Stimulated activated CD4-positive, alpha-beta T cell treated with anti-CD3 and anti-CD28 coated beads, Interleukin-15, amount 100 ng/mL, for 1 hour (primary cell): ENCODE measurements at places on chromosomes 6 and 20.

- no peak for DNase-seq
Observed at GRCh38 chr20:25399037-25399430, 8.4 kb upstream of the ABHD12 start.

- no peak for DNase-seq
Observed at GRCh38 chr6:38687043-38687353, 15.9 kb downstream of the GLO1 start.

- no peak for DNase-seq
Observed at GRCh38 chr20:44630297-44630696, 21.2 kb downstream of the ADA start.

DNA sequence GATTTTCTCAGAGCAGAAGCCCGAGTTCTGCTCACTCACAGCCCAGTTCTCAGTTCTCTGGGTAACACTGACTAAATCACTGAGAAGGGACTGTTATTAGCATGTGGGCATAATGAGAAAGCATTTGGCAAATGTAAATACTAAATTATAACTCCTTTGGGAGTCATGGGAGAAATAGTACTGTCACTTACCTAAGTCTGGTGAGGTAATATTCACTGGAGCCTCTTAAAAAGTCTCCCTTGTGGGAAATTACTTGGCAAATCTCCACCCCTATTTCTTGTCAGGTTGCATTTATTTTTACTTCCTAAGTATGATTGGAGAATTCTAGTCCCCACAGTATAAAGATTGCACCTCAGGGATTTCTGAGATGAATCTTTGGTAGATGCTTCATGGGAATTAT is 254.3 kb downstream of the SLC35F1 start:
- DNase-seq, result no peak

GRCh38 chr20:52804497-52805295 is 167.5 kb upstream of the TSHZ2 start:
- DNase-seq, result no peak

- DNase-seq, result no peak
Observed at GRCh38 chr20:20205141-20205861, 153.0 kb downstream of the CFAP61 start.

GRCh38 chr6:170114956-170115855 is 175.7 kb downstream of the DLL1 start:
- no peak for DNase-seq

DNA sequence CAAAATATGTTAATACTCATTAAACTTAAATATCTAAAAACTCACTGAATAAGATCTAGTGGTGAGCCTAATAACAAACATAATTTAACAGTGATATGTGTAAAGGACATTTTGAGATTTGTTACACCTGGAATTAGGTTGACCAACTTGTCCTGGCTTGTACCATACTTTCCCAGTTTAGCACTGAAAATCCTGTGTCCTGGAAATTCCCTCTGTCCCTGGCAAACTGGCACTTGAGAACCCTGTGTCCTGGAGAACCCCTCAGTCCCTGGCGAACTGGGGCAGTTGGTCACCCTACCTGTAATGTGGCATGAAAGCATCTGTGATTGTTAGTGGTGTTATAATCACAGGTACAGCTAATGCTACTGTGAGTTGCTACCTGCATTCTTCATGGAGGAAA is 6.9 kb upstream of the PRND start:
- DNase-seq, result no peak

DNA sequence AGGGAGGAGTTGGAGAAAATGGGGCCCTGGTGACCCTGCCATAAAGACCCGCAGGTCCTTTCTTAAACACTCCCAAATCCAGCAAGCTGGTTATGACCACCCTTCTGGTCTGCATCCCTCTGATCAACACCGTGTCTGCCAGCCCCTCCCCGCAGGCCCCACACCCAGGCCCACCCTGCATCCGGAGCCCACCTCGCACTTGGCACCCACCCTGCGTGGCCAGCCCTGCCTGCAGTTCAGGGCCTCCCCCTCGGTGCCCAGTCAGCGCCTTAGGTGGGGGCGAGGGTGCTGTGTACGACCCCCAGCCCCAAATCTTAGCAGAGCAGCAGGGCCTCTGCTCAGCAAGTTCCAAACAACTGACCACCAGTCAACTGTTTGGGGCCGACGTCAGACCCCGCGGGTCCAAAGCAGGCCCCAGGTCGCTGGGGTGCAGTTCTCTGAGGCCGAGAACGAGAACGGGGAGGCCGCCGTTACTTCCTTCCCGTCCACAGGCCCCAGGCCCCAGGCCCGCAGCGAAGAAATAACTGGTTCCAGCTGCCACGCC is 1.2 kb downstream of the ACSS1 start:
- no peak for DNase-seq

DNA sequence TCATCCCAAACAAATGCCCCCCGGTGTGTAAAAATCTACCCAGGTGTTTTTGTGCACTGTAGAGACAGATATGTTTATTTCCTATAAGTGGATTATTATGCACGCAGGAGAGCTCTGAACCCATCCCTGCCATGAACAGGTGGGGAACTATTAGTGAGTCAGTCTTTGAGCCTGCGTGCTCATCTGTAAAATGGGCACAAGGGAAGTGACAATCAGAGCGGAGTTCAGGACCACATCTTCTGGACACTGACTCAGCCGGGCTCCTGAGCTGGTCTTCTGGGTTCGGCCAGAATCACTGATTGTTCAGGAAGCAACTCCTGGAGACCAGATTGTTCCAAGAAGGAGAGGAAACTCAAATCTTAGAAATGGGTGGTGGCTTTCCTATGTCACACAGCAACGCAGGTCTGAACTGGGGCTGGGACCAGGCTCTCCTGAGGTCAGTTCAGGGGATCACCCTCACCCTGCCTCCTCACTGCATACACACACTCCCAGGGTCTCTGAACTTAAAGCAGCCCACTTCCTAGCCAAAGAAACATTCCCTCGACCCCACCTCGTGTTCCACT is 27.3 kb upstream of the TGM2 start:
- DNase-seq, result no peak

- DNase-seq, result no peak
Observed at GRCh38 chr6:30060606-30061091, 416 bp upstream of the POLR1H start.

DNA sequence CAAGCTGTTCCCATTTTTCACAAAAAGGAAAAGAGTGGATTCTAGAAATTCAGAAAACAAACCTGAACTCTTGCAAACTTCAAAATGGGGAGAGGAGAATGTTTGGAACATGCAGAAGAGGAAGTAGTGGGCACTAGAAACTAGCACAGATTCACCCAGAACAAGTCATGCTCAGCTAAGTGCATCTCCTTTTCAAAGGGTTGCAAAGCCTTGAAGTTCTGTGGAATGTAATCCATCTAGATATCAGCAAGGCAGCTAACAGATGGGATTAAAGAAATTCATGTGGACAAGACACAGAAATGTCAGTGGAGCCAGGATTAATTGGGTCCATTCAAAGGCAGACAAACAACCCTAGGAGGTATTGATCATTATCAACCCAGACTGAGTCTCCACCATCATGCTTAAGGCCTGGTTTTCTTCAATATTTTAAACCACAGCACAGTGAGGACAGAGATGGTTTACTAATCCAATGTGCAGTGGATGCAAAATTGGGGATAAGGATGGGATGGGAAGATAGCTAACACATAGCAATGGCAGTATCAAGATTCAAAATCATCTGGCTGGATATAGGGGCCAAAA is 31.3 kb downstream of the KCNK5 start:
- no peak for DNase-seq

GRCh38 chr6:128538763-128539162 is 18.4 kb upstream of the PTPRK start:
- DNase-seq, result no peak

DNA sequence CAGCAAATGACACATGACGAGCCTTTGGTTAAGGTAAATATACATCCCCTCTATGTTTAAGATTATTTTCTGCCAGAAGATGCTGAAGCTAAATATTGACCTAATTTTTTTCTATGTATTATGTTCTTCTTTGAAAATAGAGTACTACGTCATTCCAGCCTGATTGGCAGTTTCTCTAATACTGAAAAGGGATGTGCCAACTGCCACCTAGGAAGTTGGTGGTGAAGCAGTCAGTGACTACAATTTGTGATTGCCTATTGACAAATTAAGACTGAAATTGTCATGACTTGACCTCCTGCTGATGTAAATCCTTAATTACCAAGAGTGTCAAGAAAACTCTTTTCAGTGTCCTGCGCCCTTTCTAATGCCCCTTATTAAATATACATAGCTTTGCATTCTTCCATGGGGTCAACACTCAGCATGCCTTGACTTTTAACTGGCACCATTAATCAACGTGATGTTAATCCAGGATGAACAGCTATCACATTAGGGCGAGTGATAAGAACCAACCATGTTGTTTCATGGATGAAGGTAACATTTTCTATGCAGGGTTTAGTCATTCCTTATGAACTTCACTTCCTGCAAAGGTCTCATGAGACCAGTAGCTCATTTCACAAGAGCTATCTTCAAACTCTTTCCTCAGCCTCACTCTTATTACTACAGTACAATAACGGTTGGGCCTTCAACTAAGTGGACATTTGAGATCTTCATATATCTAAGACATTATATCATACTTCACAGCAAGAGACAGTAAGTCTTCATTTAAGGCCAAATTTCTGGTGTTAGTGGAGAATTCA is 22.5 kb upstream of the SGK1 start:
- no peak for DNase-seq

DNA sequence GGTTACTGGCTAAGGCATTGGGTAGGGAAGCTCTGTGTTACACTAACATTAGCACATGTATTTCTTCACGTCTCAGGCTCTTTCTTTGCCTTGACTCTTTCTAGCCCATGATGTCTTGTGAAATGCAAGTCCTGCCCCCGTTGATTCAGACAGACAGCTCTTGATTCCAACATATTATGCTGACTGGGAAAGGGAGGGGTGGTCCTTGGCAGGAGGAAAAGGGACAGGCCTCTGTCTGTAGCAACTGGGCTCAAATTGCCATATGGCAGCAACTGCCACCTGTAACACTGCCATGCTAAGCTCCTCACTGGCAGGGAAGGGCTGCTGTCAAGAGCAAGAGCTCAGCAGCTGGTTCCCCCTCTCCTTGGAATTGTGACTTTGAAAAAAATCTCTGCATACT is 5.7 kb upstream of the KCNK15 start:
- DNase-seq, result no peak

- no peak for DNase-seq
Observed at GRCh38 chr6:108176281-108177089, 10.7 kb downstream of the NR2E1 start.

DNA sequence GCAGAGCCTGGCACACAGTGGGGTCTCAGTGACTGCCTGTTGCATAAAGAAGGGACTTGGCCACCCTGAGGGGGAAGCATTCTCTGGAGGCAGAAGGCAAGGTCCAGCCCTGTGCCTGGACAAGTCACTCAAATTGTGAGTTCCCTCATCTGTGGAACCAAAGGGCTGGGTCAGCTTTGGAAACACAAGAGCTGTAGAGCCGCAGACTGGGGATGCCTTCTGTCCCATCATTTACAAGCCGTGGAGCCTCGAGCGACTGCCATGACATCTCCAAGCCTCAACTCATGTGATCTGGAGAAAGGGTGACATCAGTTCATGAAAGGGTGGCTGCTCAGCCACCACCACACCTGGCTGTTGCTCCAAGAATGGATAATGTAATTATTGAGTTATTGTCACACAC is 20.4 kb upstream of the SIRPD start:
- no peak for DNase-seq

- DNase-seq, result no peak
Observed at GRCh38 chr6:90753820-90754643, 167.2 kb upstream of the MAP3K7 start.

GRCh38 chr6:110543106-110543505 is 66.7 kb upstream of the SLC22A16 start:
- DNase-seq, result no peak

GRCh38 chr20:45833883-45834796 is 541 bp downstream of the SNX21 start:
- DNase-seq, result peak; percentile 15

GRCh38 chr20:49052334-49052733 is 6.2 kb downstream of the CSE1L start:
- DNase-seq, result no peak

DNA sequence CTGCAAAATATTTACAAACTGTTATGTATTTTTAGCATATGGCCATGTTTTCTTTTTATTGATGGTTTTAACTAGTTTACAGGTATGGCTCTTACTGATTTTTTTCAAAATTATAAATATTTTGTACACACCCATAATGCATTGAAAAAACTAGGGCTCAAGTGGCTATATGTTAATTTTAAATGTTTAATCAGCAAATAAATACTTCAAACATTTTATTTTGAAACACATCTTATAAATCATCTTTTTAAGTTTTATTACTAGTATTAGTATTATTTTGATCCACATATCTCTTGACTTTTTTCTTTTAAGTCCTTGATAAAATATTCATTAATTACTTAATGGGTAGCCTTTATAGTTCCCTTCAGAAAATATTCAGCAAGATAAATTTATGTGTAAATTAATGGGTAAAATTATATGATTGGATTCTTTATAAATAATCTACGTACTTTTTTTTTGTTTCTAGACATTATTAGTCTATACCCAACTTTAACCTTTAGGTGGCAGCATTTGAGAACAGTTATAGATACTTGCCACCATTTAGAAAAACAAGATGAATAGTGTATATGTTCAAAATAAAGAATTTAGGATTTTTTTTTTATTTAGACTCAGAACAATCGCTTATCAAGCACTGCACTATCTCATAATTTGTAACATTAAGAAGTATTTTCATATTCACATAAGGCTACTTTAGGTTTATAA is 241.9 kb downstream of the ADGRB3 start:
- DNase-seq, result no peak

DNA sequence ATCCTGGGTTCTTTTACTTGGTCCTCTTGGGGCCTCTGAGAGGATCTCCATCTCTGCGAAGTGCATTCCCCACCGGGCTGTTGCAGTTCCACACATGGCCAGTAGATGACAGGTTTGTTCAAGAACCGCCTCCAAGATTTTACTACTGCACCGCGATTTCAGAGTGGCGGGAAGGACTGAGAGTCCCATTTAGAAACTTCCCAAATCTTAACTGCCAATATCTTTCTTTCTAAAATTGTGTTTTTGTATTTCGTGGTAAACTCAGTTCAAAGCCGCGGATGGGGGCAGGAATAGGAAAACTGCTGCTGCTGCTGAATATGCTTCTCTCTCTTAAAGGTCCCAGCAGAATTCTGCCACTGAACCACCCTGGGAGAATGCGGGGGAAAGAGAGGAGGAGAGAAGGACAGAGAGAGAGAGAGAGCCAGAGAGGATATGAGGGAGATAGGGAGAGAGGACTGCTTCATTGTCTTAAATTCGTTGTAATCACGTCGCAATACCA is 8.6 kb upstream of the BTNL2 start:
- peak; percentile 49 for DNase-seq

- DNase-seq, result no peak
Observed at GRCh38 chr6:134177236-134177635, 124.8 kb upstream of the SLC2A12 start.

- DNase-seq, result no peak
Observed at GRCh38 chr6:111995404-111995803, 58.5 kb upstream of the CCN6 start.

DNA sequence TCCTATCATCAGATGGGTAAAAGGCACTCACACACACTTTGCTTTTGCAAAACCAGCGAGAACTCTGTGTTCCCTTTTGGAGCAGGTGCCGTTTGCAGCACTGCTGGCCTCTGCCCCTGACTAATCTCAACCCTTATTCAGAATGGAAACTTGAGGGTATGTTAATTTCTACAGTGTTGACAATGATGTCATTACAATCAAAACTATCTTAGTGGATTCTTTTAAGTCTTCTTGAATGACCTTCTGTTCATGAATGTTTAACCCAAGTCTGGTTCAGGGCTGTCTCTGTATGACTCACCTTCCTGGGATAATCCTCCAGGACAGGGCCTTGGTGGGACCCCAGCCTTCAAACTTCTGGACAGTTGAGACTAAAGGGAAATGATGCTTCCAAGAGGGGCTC is 197.9 kb downstream of the CDH4 start:
- DNase-seq, result no peak
